ENCODE measurements at places on chromosomes 1 and 21. TPM values are rescaled to one million over a fixed set of nuclear protein-coding genes. Genes with fewer than 3 reads are reported as not detected.
A peak's percentile ranks its signal among the peaks of the same experiment; 100 is the strongest.

HIVEP3 gene
- total RNA-seq, result 4.3 TPM

- H3K27ac ChIP-seq, result no peak overlapping the region
- no peaks in the 10 kb centered on the region for H3K36me3 ChIP-seq
- H3K4me1 ChIP-seq, result no peaks in the 10 kb centered on the region
- H3K27me3 ChIP-seq, result no peaks in the 10 kb centered on the region
- no peak for DNase-seq
- H3K4me3 ChIP-seq, result no peak overlapping the region
Observed at GRCh38 chr1:246827396-246827795, 103.2 kb downstream of the SCCPDH start.

GRCh38 chr1:40755067-40755466 lies 28.5 kb upstream of the KCNQ4 start:
- H3K36me3 ChIP-seq, result peaks cover 100% of the 10 kb centered on the region
- no peaks in the 10 kb centered on the region for H3K27me3 ChIP-seq
- H3K4me1 ChIP-seq, result peaks cover 3% of the 10 kb centered on the region

GBP6 gene
- total RNA-seq, result not detected

FGR gene
- total RNA-seq, result 2.3 TPM

GRCh38 chr1:94036730-94037129 lies 84.2 kb downstream of the ABCA4 start:
- H3K36me3 ChIP-seq, result no peaks in the 10 kb centered on the region
- H3K27ac ChIP-seq, result no peak overlapping the region
- no peak overlapping the region for H3K4me3 ChIP-seq
- DNase-seq, result no peak
- no peaks in the 10 kb centered on the region for H3K27me3 ChIP-seq
- H3K4me1 ChIP-seq, result peaks cover 5% of the 10 kb centered on the region

- H3K27ac ChIP-seq, result no peak overlapping the region
- H3K4me3 ChIP-seq, result no peak overlapping the region
- H3K36me3 ChIP-seq, result no peaks in the 10 kb centered on the region
- no peaks in the 10 kb centered on the region for H3K4me1 ChIP-seq
Observed at GRCh38 chr1:194952171-194952570, 1656.1 kb downstream of the KCNT2 start.

ZMYND12 gene
- total RNA-seq, result 0.49 TPM

- H3K27ac ChIP-seq, result peak overlapping the region; percentile 50
- H3K27me3 ChIP-seq, result no peaks in the 10 kb centered on the region
- no peak for DNase-seq
- H3K4me1 ChIP-seq, result peaks cover 17% of the 10 kb centered on the region
- H3K36me3 ChIP-seq, result no peaks in the 10 kb centered on the region
Observed at GRCh38 chr1:79981481-79981880, 975.0 kb upstream of the ADGRL4 start.

DNA sequence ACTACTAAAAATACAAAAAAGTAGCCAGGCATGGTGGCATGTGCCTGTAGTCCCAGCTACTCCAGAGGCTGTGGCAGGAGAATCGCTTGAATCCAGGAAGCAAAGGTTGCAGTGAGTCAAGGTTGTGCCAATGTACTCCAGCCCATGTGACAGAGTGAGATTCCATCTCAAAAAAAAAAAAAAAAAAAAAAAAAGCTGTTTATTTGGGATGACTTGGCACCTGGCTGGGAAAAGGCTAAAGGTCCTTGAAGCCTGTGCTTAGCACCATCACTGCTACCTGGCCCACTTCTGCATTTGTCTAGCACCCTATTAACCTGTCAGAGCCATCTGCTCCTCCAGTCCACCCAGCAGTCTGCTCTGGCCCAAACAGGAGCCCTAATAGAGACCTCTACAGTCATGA lies 25.0 kb downstream of the PRDX6 start:
- H3K27ac ChIP-seq, result no peak overlapping the region
- no peak overlapping the region for H3K4me3 ChIP-seq
- DNase-seq, result no peak

- no peak overlapping the region for H3K27ac ChIP-seq
- no peaks in the 10 kb centered on the region for H3K36me3 ChIP-seq
- no peak for DNase-seq
- no peaks in the 10 kb centered on the region for H3K4me1 ChIP-seq
- no peaks in the 10 kb centered on the region for H3K27me3 ChIP-seq
Observed at GRCh38 chr1:79974659-79975058, 968.1 kb upstream of the ADGRL4 start.

GRCh38 chr1:11838349-11839272 lies 9.0 kb downstream of the NPPA start:
- H3K4me1 ChIP-seq, result no peaks in the 10 kb centered on the region
- peaks cover 56% of the 10 kb centered on the region for H3K36me3 ChIP-seq

- H3K4me1 ChIP-seq, result peaks cover 6% of the 10 kb centered on the region
- peaks cover 18% of the 10 kb centered on the region for H3K36me3 ChIP-seq
- no peaks in the 10 kb centered on the region for H3K27me3 ChIP-seq
- no peak for DNase-seq
- H3K27ac ChIP-seq, result peak within 1 kb of the TSS; percentile 79
Observed at GRCh38 chr1:89022167-89022959, at the start of gene GBP3. GBP3 (minus strand) TSS chr1:89022866; CDS start chr1:89020721, 2,145 bp downstream.

NLRP3 gene
- total RNA-seq, result 0.44 TPM

GRCh38 chr21:45289655-45290515 lies 2.2 kb upstream of the POFUT2 start:
- no peak overlapping the region for H3K4me3 ChIP-seq
- no peak for DNase-seq
- no peak overlapping the region for H3K27ac ChIP-seq
- peaks cover 2% of the 10 kb centered on the region for H3K36me3 ChIP-seq
- no peaks in the 10 kb centered on the region for H3K27me3 ChIP-seq

DNA sequence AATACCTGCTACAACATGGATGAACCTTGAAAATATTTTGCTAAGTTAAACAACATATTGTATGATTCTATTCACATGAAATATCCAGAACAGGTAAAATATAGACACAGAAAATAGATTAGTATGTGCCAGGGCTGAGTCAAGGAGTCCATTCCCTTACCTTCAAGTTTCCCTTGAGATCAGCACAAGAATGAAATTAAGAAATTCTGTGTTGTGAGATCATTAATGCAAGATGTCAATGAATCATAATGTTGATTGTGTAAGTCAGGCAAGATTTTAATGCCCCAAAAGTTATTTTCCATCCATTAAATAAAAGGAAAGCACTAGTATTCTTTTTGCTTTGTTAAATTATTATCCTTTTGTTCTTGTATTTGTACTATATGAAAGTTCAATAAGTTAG lies 139.4 kb downstream of the MRPL39 start:
- no peak for DNase-seq
- no peaks in the 10 kb centered on the region for H3K27me3 ChIP-seq
- no peaks in the 10 kb centered on the region for H3K4me1 ChIP-seq
- no peak overlapping the region for H3K27ac ChIP-seq
- H3K36me3 ChIP-seq, result no peaks in the 10 kb centered on the region
- no peak overlapping the region for H3K4me3 ChIP-seq

DNA sequence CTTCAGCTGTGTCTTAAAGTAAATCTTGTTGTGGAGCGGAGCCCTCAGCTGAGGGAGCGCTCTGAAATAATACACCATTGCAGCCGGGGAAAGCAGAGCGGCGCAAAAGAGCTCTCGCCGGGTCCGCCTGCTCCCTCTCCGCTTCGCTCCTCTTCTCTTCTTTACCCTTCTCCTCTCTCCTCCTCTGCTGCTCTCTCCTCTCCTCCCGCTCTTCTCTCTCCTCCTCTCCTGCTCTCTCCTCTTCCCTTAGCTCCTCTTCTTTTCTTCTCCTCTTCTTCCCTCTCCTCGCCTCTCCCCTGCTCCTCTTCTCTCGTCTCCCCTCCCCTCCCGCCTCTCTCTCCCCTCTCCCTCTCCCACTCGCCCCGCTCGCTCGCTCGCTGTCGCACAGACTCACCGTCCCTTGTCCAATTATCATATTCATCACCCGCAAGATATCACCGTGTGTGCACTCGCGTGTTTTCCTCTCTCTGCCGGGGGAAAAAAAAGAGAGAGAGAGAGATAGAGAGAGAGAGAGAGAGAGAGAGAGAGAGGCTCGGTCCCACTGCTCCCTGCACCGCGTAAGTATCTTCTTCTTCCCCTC lies at the start of gene PROX1:
TSS of gene PROX1 (plus strand) at position 47 of the 580 bp plus-strand sequence. CDS start 8,563 bp downstream, outside the sequence.
- peaks cover 36% of the 10 kb centered on the region for H3K27me3 ChIP-seq
- H3K4me3 ChIP-seq, result peak within 1 kb of the TSS; percentile 72
- DNase-seq, result peak; percentile 44
- H3K27ac ChIP-seq, result peak within 1 kb of the TSS; percentile 90
- H3K4me1 ChIP-seq, result peaks cover 24% of the 10 kb centered on the region

IL20 gene
- total RNA-seq, result not detected

DNA sequence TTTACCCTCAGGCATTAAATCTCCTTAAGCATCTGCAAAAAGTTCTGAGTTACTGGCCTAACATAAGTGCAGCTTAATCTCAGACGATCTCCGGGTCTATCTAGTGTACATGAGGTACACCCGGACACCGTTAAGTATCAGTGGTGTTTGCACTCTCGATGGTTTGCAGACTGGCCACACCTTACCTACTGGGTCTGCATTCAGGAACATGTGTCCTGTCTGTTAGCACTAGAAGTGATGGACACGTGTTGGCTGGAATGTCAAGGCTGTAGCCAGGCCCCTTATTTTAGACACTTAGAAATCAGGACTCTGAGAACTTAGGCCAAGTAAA lies 783 bp upstream of the AGL start:
- H3K4me1 ChIP-seq, result no peaks in the 10 kb centered on the region
- DNase-seq, result no peak
- peak overlapping the region; percentile 88 for H3K4me3 ChIP-seq

DNA sequence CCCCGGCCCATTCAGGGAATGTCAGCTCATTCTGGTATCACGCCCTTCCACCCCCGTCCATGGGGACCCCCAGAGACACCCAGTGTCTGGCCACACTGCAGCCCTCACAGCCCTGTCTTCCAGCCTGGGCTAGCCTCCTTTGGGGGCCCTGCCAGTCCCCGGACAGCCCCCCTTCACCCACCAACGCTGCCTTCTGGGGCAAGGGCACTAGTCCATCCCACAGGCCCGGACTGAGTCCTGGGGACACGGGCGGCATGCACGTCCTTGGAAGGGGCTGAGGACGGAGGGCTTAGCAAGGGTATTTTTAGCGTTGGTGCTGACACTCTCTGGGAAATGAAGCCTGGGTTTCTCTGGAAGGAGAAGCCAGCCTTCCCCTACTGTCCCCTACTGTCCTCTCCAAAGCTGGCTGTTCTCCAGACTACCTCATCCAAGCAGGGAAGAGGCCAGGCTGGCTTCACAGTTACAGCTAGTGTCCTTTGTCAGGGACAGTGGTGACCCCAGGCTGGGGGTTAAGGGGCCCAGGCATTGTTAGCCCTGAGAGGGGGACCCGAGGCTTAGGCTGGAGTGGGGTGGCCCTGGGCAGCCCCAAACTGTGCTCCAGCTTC lies 39.5 kb downstream of the COQ8A start:
- peak; percentile 76 for DNase-seq
- peaks cover 36% of the 10 kb centered on the region for H3K4me1 ChIP-seq
- H3K4me3 ChIP-seq, result no peak overlapping the region

- DNase-seq, result no peak
- no peaks in the 10 kb centered on the region for H3K36me3 ChIP-seq
- no peaks in the 10 kb centered on the region for H3K4me1 ChIP-seq
- no peak overlapping the region for H3K27ac ChIP-seq
- no peak overlapping the region for H3K4me3 ChIP-seq
- H3K27me3 ChIP-seq, result no peaks in the 10 kb centered on the region
Observed at GRCh38 chr1:53165408-53165961, 23.0 kb upstream of the SLC1A7 start.

GJA5 gene
- 13.4 TPM for total RNA-seq

GRCh38 chr1:151455966-151456365 lies 3.3 kb downstream of the POGZ start:
- DNase-seq, result no peak
- H3K36me3 ChIP-seq, result peaks cover 3% of the 10 kb centered on the region
- no peak overlapping the region for H3K4me3 ChIP-seq
- no peaks in the 10 kb centered on the region for H3K4me1 ChIP-seq
- no peaks in the 10 kb centered on the region for H3K27me3 ChIP-seq

DNA sequence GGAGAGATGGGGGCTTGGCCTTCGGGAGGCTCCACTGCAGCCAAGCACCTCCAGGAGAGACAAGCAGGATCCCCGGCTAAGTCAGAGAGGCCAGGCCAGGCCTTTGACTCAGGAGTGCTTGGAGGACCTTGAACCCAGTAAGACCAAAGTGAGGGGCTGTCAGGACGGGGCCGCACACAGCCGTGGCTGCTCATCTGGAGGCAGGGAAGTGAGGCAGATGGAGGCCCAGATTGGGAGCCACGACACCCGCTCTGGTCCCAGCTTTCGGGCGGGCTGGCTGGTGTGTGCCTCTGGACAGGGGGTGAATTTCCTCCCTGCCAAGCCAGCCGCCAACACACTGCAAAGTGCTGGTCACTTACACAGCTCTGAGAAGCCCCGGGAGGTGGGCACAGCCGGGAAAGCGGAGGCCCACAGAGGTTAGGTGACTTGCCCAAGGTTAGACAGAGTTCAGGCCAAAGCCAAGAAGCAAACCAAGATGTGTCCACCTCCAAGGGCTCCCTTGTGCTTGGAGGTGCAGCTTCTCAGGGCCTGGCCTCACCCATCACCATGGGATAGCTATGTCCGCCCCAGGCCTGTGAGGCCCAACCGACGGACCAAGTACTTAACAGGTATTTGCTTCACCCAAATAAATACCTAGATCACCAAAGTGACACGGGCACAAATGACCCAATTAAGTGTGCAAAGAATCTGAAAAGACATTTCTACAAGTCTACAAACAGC lies 58.3 kb downstream of the CHD5 start:
- no peaks in the 10 kb centered on the region for H3K27me3 ChIP-seq
- H3K4me1 ChIP-seq, result no peaks in the 10 kb centered on the region
- H3K27ac ChIP-seq, result no peak overlapping the region
- no peaks in the 10 kb centered on the region for H3K36me3 ChIP-seq
- DNase-seq, result no peak

PBX1 gene
- 60.4 TPM for total RNA-seq

GNAT2 gene
- total RNA-seq, result not detected

DYNLT4 gene
- 0.61 TPM for total RNA-seq

IGSF21 gene
- 0.99 TPM for total RNA-seq

DNA sequence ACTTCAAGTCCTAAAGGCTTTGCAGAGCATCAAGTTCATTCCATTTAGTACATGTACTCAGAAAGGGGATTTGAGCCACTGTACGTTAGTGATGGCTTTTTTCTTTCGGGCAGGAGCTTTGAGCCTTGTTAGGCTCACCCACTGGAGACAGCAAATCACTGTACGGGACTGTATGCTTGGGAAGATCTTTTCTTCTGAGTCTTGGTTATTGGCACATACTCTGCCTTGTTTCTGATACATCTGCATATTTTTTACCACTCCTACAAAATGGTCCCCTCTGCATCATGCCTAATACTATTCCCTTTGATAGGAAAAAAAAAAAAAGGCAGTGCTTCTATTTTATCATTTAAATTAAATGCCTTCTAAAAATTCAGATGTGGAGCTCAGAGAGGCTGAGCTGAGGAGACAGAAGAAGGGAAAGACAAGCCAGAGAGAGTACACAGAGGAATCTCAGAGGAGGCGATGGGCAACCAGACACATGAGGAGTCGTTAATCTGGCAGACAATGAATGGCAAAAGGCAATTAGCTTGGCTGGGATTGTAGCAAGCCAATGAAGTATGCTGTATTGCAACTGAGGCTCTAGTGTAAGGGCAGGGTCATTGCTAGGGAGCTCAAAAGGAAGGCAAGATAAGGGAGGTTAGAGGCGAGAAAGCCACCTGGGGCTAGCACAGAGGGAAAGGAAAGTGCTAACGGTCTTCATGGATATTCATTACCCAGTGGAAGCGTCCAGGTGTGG lies 39.4 kb downstream of the PHC2 start:
- no peaks in the 10 kb centered on the region for H3K27me3 ChIP-seq
- H3K36me3 ChIP-seq, result no peaks in the 10 kb centered on the region
- H3K4me3 ChIP-seq, result no peak overlapping the region
- H3K4me1 ChIP-seq, result peaks cover 6% of the 10 kb centered on the region
- no peak overlapping the region for H3K27ac ChIP-seq

ERG gene
- 17.2 TPM for total RNA-seq

GRCh38 chr1:12138196-12139168 lies 28.3 kb upstream of the TNFRSF1B start:
- no peaks in the 10 kb centered on the region for H3K27me3 ChIP-seq
- H3K27ac ChIP-seq, result no peak overlapping the region
- peaks cover 34% of the 10 kb centered on the region for H3K4me1 ChIP-seq
